GM04503 (cell line): ENCODE measurements at places on chromosomes 5 and 9.

GRCh38 chr5:174459832-174460448 is 264.4 kb upstream of the MSX2 start:
- DNase-seq = no peak

GRCh38 chr5:114411380-114411931 is 49.6 kb downstream of the KCNN2 start:
- no peak for DNase-seq

- DNase-seq = no peak
Measured at GRCh38 chr9:133282464-133283238, 7.7 kb upstream of the ABO start.

DNA sequence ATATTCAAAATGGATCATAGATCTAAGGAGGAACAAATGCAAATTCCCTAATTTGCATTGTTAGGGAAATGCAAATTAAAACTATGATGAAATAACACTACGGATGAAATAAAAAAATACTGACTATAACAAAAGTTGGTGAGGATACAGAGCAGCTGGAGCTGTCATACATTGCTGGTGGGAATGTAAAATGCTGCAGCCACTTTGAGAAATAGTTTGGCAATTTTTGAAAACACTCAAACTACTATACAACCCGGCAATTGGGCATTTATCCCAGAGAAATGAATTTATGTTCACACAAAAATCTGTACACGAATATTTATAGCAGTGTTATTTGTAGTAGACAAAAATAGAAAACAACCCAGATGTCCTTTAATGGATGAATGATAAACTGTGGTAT is 22.5 kb downstream of the C5orf47 start:
- DNase-seq = no peak

GRCh38 chr5:26329562-26330189 is 708.7 kb downstream of the CDH9 start:
- no peak for DNase-seq

GRCh38 chr9:68547417-68547816 is 6.7 kb upstream of the TMEM252 start:
- DNase-seq = no peak

DNA sequence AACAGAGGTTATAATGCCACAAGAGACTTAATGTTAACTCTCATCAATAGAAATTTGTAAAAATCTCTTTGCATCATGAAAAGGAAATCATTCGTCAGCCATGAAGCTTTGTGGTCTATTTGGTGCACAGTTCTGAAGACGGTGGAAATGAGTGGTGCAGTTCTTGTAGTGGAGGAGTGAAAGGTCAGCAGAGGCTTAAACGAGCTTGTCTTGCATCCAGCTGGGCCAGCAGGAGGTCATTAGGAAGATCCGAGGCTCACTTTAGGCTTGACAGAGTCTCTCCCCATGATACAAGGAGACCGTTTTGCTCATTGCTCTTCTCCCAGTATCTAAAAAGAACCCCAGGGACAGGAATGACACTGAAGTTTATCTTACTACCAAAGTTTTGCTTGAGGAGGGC is 440.8 kb downstream of the BNC2 start:
- no peak for DNase-seq
